Ammon's horn (tissue), 1 donor: ENCODE measurements at places on chromosomes 12 and 14.
A peak's percentile ranks its signal among the peaks of the same experiment; 100 is the strongest.

DNA sequence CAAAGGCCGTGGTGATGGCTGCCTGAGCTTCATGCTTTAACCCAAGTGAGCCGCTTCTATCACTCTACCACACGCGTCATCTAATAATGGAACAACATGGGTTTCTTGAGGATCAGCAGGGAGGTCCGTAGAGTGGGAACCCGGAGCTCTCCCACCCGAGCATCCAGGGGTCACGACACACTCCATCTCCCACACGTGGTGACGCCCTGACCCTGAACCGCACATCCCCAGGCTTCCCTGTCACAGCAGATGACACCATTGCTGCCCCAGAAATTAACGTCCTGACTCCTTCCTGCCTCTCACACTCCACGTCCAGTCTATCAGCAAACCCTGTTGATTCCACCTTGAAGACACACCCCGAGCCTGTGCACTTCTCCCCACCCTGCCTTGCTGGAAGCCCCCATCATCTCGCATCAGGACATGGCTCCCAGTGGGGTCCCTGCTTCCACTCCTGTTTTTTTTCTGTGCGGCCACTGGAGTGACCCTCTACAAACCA, 163.2 kb downstream of the PIWIL1 start:
- DNase-seq = no peak

GRCh38 chr14:99755629-99756603, 37.3 kb upstream of the EML1 start:
- peak; percentile 81 for DNase-seq

DNA sequence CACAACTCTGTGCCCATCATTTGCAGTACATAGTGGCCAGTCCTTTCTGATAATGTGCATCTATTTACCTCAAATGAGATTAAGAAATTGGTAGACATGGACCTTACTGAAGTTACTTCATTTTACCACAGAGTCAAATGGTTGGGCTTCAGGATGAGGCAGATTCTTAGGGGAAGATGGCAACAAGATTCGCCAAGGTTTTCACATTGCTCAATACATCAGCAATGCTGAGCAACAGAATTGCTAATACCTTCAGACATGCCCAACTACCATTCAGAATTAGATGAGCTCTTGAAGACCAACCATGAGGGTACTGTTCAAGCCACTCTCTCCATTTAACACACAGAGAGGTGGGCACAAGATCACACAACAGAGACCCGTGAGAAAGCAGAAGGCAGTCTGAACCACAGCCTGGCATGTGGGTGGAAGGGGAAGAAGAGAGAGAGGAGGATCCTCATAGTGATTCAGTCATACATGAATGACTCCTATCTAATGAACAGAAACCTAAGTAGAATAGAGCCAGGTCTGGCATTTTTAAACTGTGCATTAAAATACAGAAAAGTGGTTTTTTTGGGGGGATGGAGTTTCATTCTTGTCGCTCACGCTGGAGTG, 28.5 kb downstream of the CPM start:
- no peak for DNase-seq

- no peak for DNase-seq
Measured at GRCh38 chr14:101591121-101591520, 29.8 kb downstream of the DIO3 start.

- no peak for DNase-seq
Measured at GRCh38 chr12:93699271-93700145, 22.3 kb downstream of the CRADD start.

DNA sequence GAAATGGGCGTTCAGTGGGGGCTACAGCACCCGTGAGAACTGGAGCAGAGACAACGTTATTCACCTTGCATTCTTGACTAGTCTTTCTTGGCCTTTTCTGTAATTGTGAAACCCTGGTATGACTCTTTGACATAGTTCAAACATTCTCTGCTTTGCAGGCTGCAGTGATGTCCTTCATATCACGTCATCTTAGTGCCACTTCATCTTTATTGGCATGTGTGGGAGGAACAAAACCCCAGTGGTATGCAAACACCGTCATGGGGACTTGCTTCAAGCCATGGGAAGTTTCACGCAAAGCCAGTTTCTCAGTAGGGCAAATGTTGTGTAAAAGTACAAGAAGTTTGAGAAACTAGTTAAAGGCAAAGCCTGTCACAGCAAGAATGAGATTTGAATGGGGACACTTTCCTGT, 20.2 kb upstream of the DUSP16 start:
- no peak for DNase-seq

DNA sequence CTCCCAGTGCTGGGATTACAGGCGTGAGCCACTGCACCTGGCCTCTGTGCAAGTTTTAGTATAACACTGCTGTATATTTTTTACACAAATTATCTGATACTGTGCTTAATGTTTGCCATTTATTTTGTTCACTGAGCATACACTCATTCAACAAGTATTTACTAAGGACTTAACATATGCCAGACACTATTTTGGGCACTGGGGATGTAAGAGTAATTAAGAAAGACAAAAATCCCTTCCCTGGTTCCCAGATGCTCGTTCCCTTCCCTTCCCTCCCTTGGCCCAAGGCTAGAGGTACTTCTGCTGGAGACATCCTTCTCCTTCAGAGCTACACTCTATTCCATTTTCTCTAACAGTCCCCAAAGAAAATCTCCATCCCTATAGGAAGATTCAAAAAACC, 12.5 kb downstream of the CIT start:
- no peak for DNase-seq

- DNase-seq = no peak
Measured at GRCh38 chr14:70622111-70622712, 19.5 kb upstream of the TTC9 start.

GRCh38 chr12:112443916-112444315, 25.2 kb downstream of the PTPN11 start:
- no peak for DNase-seq

GRCh38 chr12:29073631-29074239, 75.3 kb upstream of the FAR2 start:
- peak; percentile 79 for DNase-seq

GRCh38 chr14:63562405-63562804, 19.2 kb upstream of the PPP2R5E start:
- no peak for DNase-seq

GRCh38 chr12:20436316-20436715, 68.0 kb downstream of the PDE3A start:
- DNase-seq = no peak
